ENCODE measurements at places on chromosomes 2 and 18. TPM values are rescaled to one million over a fixed set of nuclear protein-coding genes. Genes with fewer than 3 reads are reported as not detected.

The EPB41L3 gene
- 234 TPM for total RNA-seq

The DTYMK gene
- 14.2 TPM for total RNA-seq

- DNase-seq, result no peak
- no peaks in the 10 kb centered on the region for H3K4me1 ChIP-seq
- H3K27ac ChIP-seq, result no peak overlapping the region
- H3K36me3 ChIP-seq, result no peaks in the 10 kb centered on the region
These were observed 118.5 kb upstream of the COL5A2 start for GRCh38 chr2:189298038-189298437.

DNA sequence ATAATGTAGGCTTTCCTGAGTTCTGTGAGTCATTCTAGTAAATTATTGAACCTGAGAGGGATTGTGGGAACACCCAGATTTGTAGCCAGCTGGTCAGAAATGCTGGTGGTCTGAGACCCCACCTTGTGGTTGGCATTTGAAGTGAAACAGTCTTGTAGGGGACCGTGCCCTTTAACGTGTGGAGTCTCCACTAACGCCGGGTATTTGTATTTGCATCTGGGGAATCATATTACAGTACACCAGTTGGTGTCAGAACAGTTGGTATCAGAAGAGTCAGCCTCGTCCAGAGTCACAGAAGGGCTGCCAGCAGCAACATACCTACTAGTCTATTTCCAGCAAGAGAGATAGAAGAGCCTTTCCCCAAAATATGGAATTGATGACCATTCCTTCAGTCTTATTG, 38.3 kb upstream of the PTPN4 start:
- no peak overlapping the region for H3K27ac ChIP-seq
- H3K4me3 ChIP-seq, result no peak overlapping the region
- DNase-seq, result no peak
- no peaks in the 10 kb centered on the region for H3K36me3 ChIP-seq
- H3K27me3 ChIP-seq, result no peaks in the 10 kb centered on the region

DNA sequence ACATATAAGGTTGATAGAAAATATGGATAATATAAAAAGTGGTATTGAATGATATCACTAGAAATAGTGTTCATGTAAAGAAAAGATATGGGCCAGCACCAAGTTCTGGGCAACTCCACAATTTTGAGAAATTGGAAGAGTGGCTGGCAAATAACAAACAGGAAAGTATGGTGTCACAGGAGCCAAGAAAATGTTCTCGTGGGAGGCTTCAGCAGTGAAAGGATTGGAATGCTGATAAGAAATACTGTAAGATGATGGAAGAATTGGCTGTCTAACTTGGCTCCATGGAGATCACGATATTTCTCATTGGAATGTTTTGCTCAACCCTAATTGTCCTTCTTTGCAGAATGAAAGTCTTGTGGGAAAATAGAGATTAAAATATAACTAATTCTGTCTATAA, 856.8 kb downstream of the DPP10 start:
- H3K4me3 ChIP-seq, result no peak overlapping the region
- no peak overlapping the region for H3K27ac ChIP-seq
- H3K27me3 ChIP-seq, result no peaks in the 10 kb centered on the region
- H3K4me1 ChIP-seq, result no peaks in the 10 kb centered on the region
- no peaks in the 10 kb centered on the region for H3K36me3 ChIP-seq
- DNase-seq, result no peak

GRCh38 chr18:9428301-9428706, 47.0 kb upstream of the RALBP1 start:
- H3K4me1 ChIP-seq, result no peaks in the 10 kb centered on the region
- H3K27me3 ChIP-seq, result no peaks in the 10 kb centered on the region
- no peak overlapping the region for H3K4me3 ChIP-seq

- H3K36me3 ChIP-seq, result peaks cover 33% of the 10 kb centered on the region
- H3K27ac ChIP-seq, result no peak overlapping the region
- peak; percentile 51 for DNase-seq
- H3K27me3 ChIP-seq, result no peaks in the 10 kb centered on the region
These were observed 12.3 kb downstream of the CEP192 start for GRCh38 chr18:13003466-13003896.

GRCh38 chr2:173652767-173653431, 298.2 kb downstream of the CDCA7 start:
- H3K36me3 ChIP-seq, result no peaks in the 10 kb centered on the region
- DNase-seq, result no peak
- H3K4me3 ChIP-seq, result no peak overlapping the region
- H3K4me1 ChIP-seq, result no peaks in the 10 kb centered on the region
- H3K27me3 ChIP-seq, result no peaks in the 10 kb centered on the region

- no peak overlapping the region for H3K27ac ChIP-seq
- no peak overlapping the region for H3K4me3 ChIP-seq
- no peaks in the 10 kb centered on the region for H3K27me3 ChIP-seq
- no peak for DNase-seq
These were observed 77.9 kb downstream of the RTP5 start for GRCh38 chr2:241947401-241947800.

All from Peyer's patch (tissue), 4 donors.